Activated CD4-positive, alpha-beta T cell treated with anti-CD3 and anti-CD28 coated beads for 36 hours (primary cell): ENCODE measurements at places on chromosomes 6 and 20. TPM values are rescaled to one million over a fixed set of nuclear protein-coding genes. Genes with fewer than 3 reads are reported as not detected.

Gene SASH1
- 0.46 TPM for total RNA-seq

DNA sequence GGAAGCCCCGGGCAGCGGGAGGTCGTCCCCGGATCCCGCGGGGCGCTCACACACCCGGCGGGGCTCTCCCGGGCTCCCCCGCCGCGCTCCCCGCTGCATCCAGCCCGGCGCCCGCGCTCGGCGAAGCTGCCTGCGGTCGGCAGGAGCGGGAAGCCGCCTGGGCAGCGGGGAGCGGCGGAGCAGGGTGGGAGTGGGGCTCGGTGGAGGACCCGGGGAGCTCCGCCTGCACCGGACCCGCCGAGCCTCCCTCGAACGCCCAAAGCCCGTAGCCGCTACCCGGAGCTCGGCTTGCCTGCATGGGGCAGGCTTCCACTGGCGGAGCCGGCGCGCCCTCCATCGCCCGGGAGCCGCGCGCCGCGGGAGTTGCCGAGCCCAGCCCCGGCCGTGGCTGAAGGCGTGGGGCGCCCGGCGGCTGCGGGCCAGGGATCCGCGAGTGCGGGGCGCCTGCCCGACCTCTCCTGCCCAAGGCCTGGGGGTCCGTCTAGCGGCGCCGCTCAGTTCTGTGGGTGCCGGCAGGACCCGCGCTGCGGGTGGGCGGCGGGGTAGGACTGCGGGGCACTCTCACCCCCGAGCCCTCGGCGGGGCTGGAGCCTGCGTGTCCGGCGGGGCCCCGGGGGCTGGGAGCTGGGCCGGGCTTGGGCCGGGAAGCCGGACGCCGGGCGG is 671 bp downstream of the CDH4 start:
- DNase-seq = no peak

DNA sequence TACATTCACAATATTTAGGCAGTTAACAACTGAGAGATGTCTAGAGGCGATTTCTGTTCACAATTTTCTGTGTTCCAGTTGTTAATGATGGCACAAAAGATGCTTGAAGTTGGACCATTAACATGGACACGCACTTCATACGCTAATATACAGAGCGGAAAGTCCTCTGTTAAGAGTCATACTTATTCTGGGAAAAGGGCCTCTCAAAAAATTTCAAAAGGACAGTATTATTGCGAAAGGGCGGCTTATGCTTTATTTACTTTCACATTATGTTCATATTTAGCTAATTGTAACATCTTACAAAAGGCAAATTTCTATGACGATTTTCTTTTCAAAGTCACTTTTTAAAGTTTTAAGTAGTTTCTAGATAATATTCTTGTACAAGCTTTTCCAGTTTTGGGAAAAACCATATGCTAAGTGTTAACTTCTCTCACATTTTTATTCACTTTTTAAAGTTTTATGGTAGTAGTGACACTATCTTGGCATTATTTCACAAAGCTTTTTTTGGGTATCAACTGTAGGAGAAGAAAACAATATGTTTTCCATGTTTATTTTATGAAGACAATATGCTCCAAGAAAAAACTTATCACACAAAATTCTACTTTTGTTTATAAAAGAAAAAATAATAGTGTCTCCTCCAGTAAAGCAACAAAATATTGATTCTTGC is 62.3 kb downstream of the MAP7 start:
- no peak for DNase-seq

- DNase-seq = no peak
These were observed 13.9 kb upstream of the BCLAF1 start for GRCh38 chr6:136303516-136303915.
